AG20443 (cell line): ENCODE measurements at places on chromosomes 11 and 22.

DNA sequence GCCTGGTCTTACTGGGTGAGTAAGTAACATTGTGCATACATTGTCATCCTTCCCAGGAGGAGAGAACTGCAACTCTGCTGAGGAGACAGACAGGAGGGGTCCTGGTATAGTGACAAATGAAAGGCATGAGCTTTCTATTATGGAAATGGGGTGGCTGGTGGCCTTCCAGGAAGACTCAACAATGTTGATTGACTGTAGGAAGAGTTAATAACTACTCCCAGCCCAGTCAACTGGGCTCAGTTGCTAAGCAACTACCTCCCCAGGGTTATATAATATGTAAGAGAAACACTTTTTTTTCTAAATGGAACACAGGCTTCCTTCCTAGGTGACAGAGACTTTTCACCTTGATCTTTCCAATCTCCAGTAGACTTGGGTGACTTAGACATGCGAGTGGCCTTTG lies 28.2 kb downstream of the SEZ6L start:
- DNase-seq: no peak

- DNase-seq: peak; percentile 74
Measured at GRCh38 chr22:50498322-50498890, 9.1 kb downstream of the LMF2 start.

DNA sequence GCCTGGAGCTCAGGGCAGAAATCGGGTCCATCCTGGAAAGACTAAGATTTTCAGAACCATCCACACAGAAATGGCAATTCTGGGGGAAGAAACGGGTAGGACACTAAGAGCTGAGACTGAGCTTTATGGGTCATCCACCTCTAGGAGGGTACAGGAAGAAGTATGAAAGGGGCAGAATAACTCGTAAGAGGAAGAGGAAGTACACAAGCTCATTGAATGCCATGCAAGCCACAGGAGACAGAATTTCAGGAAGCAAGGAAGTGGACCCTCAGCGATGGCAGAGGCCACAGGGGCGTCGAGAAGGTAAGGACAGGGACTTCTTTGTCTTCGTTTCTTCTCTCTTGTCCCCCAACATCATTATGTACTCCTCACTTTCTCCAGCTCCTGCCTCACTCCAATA lies 169.6 kb downstream of the MAML2 start:
- no peak for DNase-seq

- no peak for DNase-seq
Measured at GRCh38 chr11:2443881-2444820, at the start of gene TRPM5. TRPM5 (minus strand) TSS chr11:2444514; CDS start chr11:2423036, 21,478 bp downstream.
